ENCODE measurements at places on chromosomes 4 and X. TPM values are rescaled to one million over a fixed set of nuclear protein-coding genes. Genes with fewer than 3 reads are reported as not detected.

The MID1 gene
- total RNA-seq, result 32.2 TPM

The FRAS1 gene
- 3.3 TPM for total RNA-seq

The FHDC1 gene
- 0.86 TPM for total RNA-seq

The ETDB gene
- not detected for total RNA-seq

The MPC1L gene
- not detected for total RNA-seq

Measured in A549 treated with Hydrocortisone at 1 μM for 4 hours (cell line).